ENCODE measurements at places on chromosomes 5 and 9.

- no peak overlapping the region for H3K4me3 ChIP-seq
- no peaks in the 10 kb centered on the region for H3K36me3 ChIP-seq
- no peak for DNase-seq
- no peak overlapping the region for H3K27ac ChIP-seq
Measured at GRCh38 chr9:69421908-69422801, 97.1 kb downstream of the ENTREP1 start.

GRCh38 chr9:133558191-133559126 is 24.0 kb downstream of the ADAMTSL2 start:
- H3K36me3 ChIP-seq = no peaks in the 10 kb centered on the region
- no peak for DNase-seq
- H3K27me3 ChIP-seq = no peaks in the 10 kb centered on the region
- H3K4me3 ChIP-seq = no peak overlapping the region
- peaks cover 7% of the 10 kb centered on the region for H3K4me1 ChIP-seq

- H3K4me3 ChIP-seq = peak overlapping the region; percentile 96
- H3K4me1 ChIP-seq = peaks cover 4% of the 10 kb centered on the region
- peak overlapping the region; percentile 97 for H3K27ac ChIP-seq
- H3K36me3 ChIP-seq = no peaks in the 10 kb centered on the region
- DNase-seq = peak; percentile 60
Measured at GRCh38 chr9:5626727-5627634, 1.9 kb upstream of the RIC1 start.

- DNase-seq = no peak
- H3K36me3 ChIP-seq = no peaks in the 10 kb centered on the region
- H3K4me1 ChIP-seq = no peaks in the 10 kb centered on the region
- peak overlapping the region; percentile 87 for H3K27ac ChIP-seq
- H3K27me3 ChIP-seq = no peaks in the 10 kb centered on the region
- H3K4me3 ChIP-seq = peak overlapping the region; percentile 96
Measured at GRCh38 chr5:54309691-54310432, 511 bp downstream of the ARL15 start.

GRCh38 chr9:36748322-36748899 is 175.7 kb downstream of the MELK start:
- no peaks in the 10 kb centered on the region for H3K4me1 ChIP-seq
- DNase-seq = no peak
- no peak overlapping the region for H3K4me3 ChIP-seq
- H3K27me3 ChIP-seq = no peaks in the 10 kb centered on the region

DNA sequence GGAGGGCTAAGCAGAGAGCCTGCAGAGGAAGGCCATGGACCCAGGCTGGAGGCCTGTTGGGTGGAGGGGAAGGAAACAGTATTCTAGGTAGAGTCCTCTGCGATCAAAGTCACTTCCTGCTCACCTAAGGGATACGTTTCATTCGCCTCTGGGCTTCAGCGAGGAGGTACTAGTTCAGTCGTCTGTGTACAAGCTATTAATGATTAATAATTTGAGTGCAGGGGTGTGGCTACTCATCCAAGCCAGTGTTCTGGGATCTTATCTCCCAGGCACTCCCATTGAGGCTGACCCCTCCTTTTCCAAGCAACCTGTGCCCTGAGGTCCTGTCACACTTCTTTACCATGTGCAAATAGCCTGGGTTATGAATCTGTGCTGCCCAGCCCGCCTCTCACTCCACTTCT is 25.2 kb downstream of the RALGPS1 start:
- no peak for DNase-seq

GRCh38 chr5:146910239-146910638 is 31.7 kb upstream of the PPP2R2B start:
- no peaks in the 10 kb centered on the region for H3K4me1 ChIP-seq
- H3K4me3 ChIP-seq = no peak overlapping the region
- H3K27ac ChIP-seq = no peak overlapping the region
- no peak for DNase-seq

GRCh38 chr5:26610577-26610976 is 427.8 kb downstream of the CDH9 start:
- H3K27me3 ChIP-seq = no peaks in the 10 kb centered on the region
- H3K36me3 ChIP-seq = no peaks in the 10 kb centered on the region
- no peak for DNase-seq
- H3K4me3 ChIP-seq = no peak overlapping the region

DNA sequence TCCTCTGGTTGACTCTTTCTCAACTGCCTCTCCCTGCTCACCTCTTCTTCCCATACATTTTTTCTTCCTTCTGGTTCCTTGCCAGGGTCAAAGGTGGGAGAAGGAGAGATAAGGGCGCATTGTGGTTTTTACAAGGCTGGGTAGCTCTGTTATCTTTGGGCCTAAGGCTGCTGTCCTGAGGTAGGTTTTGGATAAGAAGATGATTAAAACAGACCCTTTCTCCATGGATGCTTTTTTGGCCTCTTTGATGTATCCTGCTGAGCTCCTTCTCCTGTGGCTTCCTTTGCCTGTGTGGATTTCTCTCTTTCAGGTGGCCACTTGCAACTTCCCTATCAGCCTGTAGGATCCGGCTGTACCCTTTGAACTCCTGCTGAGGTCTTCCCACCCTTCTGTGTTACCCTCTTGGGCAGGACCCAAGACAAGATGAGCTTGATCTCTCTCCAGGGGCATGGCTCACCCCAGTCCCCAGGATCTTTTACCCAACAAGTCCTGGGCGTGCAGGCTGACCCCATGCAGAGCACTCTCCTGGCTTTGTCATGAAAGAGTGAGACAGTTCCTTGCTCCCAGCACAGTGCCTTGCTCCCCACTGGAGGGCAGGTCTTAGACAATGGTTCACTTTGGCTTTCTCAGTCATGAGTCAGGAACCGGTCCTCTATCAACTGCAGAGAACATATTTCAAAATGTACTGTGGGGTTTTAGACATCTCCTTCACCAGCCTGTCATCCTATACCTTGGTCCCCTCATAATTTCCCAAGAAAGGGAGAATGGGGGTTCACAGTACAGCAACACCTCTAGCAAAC is 197.9 kb downstream of the TLE4 start:
- H3K36me3 ChIP-seq = no peaks in the 10 kb centered on the region
- H3K4me1 ChIP-seq = no peaks in the 10 kb centered on the region
- H3K4me3 ChIP-seq = no peak overlapping the region
- H3K27me3 ChIP-seq = no peaks in the 10 kb centered on the region
- no peak for DNase-seq
- H3K27ac ChIP-seq = no peak overlapping the region

DNA sequence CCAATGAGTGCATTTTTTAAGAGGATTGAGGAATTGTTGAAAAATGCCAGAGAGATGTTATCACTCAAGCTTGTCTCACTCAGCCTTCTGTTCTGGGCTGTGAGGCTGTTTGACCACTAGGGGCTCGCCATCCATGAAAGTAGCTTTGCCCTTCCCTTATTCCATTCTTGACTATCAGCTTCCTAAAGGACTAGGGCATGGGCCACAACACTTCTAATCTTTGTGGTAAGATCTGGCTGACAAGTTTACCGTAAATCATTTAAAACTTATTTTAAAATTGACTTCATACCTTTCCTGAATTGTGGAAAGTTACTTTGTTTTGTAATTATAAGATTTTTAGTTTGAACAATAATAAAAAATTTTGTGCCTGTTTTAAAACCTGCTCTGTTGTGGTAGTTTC is 49.5 kb downstream of the TJP2 start:
- H3K27ac ChIP-seq = no peak overlapping the region
- DNase-seq = no peak
- H3K4me1 ChIP-seq = no peaks in the 10 kb centered on the region
- H3K4me3 ChIP-seq = no peak overlapping the region

DNA sequence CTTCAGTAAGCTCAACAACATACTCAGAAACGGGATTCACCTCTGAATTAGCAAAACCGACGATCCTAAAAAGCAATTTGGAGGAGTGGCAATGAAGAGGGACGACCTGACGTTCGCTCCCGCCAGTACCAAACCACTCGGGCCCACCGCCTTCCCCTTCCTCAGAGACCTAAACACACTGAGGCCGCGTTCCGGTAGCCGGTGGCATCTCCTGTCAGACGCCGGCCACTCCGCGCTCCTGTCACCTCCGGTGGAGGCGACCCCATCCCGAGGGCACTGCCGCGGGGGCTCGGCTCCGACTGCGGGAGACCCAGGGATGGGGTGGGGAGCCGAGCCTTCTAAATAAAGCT is 617 bp downstream of the PPP6C start:
- H3K27ac ChIP-seq = peak overlapping the region; percentile 97
- no peaks in the 10 kb centered on the region for H3K4me1 ChIP-seq
- H3K36me3 ChIP-seq = no peaks in the 10 kb centered on the region
- H3K4me3 ChIP-seq = peak overlapping the region; percentile 98

- no peak overlapping the region for H3K4me3 ChIP-seq
- H3K4me1 ChIP-seq = no peaks in the 10 kb centered on the region
- DNase-seq = peak; percentile 4
- H3K27me3 ChIP-seq = no peaks in the 10 kb centered on the region
- H3K27ac ChIP-seq = no peak overlapping the region
Measured at GRCh38 chr9:93257808-93258331, 73.9 kb downstream of the WNK2 start.

DNA sequence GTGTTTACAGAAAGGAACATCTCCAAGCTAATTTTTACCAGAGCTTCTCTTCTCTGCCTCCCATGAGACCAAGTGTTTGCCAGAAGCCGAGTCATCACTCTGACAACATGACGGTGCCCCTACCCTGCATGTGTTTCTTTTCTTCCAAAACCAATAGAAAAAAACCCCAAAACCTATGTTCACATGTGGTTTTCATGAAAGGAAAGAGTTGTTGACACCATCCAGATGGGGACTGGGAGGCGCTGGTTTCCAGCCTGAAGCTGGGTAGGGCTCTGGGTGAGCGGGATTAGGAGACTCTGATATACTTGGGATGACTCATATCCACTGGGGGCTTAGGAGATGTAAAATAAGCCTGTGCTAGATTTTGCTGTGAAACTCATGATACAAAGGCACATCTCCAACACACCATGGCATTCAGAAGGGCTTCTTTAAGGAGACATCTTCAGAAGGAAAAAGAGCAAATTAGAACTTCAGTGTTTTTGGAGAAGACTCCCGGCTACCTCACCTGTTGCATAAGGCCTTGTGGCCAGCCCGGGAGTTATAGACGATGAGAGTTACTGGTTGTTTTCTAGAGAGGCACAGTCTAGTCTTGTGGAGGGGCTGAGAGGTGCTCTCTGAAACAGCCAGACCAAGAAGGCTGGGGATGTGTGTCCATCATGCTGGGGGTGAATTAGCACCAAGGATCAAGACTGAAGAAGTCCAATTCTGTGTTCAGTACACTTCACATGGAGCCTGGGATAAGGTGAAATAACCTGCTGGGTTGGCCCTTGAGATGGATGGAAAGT is 108.9 kb upstream of the LHFPL2 start:
- no peaks in the 10 kb centered on the region for H3K4me1 ChIP-seq
- no peak for DNase-seq
- no peak overlapping the region for H3K4me3 ChIP-seq
- no peaks in the 10 kb centered on the region for H3K36me3 ChIP-seq

DNA sequence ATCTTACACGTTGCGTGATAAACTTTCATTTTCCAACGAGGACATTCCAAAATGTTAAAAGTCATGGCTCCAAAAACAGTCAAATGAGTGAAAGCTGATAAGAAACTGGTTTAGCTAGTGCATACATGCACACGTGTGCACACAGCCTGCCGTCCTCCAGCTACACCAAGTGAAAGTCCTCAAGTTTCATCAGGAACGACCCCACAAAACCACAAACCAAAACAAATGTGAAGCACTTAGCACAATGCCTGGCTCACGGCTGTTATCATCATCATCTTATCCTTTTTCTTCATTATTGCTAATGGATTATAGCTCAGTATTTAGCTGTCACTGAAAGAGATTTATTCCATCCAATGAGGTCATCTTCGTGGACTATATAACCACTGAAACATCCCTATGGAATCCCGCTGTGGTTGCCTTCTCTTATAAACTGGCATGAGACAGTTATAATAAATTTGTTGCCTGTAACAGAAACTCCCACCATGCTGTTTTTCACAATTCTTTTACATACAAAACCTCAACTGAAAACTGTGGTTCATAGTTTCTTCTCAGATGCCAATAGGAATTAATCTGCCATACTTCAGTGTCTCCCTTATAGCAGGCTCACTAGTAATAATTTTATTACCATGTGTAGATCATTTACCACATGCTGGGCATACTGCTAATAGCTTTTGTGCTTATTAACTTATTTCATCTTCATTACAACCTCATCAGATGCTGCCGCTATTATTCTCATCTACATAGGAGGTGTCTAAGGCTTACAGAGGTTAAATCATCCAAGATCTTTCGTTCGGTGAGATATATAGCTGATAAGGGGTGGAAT is 56.1 kb downstream of the SAXO1 start:
- no peaks in the 10 kb centered on the region for H3K27me3 ChIP-seq
- no peaks in the 10 kb centered on the region for H3K36me3 ChIP-seq
- H3K4me3 ChIP-seq = peak overlapping the region; percentile 39
- no peak for DNase-seq
- H3K4me1 ChIP-seq = no peaks in the 10 kb centered on the region

- no peak overlapping the region for H3K4me3 ChIP-seq
- no peaks in the 10 kb centered on the region for H3K27me3 ChIP-seq
- no peaks in the 10 kb centered on the region for H3K4me1 ChIP-seq
- no peak for DNase-seq
- H3K36me3 ChIP-seq = no peaks in the 10 kb centered on the region
- no peak overlapping the region for H3K27ac ChIP-seq
Measured at GRCh38 chr5:142368529-142368928, 43.7 kb upstream of the SPRY4 start.

GRCh38 chr9:126164796-126165525 is 161.7 kb upstream of the MVB12B start:
- no peaks in the 10 kb centered on the region for H3K36me3 ChIP-seq
- no peaks in the 10 kb centered on the region for H3K27me3 ChIP-seq
- DNase-seq = no peak
- H3K27ac ChIP-seq = no peak overlapping the region

DNA sequence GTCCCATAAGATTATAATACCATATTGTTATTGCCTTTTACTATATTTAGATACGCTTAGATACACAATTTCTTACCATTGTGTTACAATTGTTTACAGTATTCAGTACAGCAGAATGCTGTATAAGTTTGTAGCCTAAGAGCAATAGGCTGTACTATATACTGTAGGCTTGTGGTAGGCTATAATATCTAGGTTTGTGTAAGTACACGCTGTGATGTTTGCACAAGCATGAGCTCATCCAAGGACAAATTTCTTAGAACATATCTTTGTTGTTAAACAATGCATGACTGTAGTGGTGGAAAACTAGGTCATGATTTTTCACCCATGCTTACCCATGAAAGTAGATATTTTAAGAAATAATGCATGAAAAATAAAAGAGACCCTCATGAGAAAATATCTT is 509.4 kb upstream of the CDH18 start:
- H3K4me1 ChIP-seq = no peaks in the 10 kb centered on the region
- H3K27ac ChIP-seq = no peak overlapping the region
- no peak for DNase-seq
- no peak overlapping the region for H3K4me3 ChIP-seq

GRCh38 chr9:108117795-108118194 is 628.2 kb upstream of the KLF4 start:
- H3K4me1 ChIP-seq = no peaks in the 10 kb centered on the region
- no peak overlapping the region for H3K4me3 ChIP-seq
- H3K27ac ChIP-seq = no peak overlapping the region
- no peak for DNase-seq
- H3K36me3 ChIP-seq = no peaks in the 10 kb centered on the region
- H3K27me3 ChIP-seq = no peaks in the 10 kb centered on the region

Measured in breast epithelium (tissue), 4 donors.